ENCODE measurements at places on chromosomes 5 and 9.

DNA sequence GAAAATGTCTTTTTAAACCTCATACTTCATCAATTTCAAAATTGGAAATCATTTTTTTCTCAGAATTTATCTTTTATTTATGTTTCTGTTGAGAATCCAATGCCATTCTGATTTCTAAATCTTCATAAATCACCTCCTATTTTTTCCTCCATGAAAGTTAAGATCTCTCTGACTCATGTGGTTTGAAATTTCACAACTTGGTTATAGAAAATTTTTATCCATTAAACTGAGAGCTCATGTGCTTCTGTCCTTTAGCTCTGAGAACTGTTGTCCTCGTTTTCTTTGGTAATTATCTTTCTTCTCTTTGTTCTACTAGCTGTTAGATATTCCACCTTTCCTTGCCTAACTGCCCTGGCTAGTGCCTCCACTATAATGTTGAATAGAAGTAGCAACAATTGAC lies 1.5 kb upstream of the RNF180 start:
- DNase-seq = no peak

DNA sequence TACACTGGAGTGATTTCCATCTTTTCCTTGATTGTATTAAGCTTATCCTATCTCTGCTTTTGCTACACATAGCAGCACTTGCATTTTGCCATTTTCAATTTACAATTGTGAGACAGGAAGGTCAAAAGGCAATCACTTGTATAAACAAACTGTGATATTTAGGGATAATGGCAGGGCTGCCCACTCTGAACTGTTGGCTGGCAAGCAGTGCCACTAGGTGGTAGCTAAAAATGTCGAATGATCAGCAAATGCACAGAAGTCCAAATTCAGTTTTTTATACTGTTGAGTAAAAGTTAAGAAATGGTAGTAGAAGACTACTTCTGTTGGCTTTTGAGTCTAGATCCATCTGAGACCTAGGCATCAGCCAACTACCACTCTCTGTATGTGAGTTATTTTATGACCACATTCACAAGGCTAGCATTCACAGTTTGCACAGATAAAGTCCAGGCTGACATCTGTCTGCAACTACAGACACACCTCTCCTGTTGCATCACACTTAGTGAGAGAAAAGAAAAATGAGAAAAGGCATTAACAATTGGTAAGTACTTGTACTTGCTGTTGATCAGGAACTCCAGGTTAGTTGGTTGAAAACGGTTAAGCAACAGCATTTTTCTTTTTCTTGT lies 108.8 kb upstream of the ASTN2 start:
- no peak for DNase-seq

DNA sequence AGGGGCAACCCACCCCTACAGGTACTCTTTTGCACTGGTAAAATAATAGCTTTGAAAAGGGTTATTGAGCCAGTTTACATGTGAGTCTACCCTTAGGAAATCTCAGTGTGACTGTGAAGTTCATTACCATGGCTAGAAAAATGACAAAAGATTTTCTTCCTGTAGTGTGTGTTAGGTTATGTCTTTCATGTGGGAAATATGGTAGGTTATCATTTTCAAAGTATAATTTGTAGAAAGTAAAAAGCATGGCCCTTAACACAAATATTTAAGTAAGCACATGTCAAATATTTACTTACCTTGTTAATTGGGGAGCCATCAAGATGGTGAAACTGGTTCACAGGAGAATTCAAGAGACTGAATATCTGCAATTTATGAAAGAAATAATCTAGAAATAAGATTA lies 37.3 kb upstream of the PLPP1 start:
- no peak for DNase-seq

GRCh38 chr9:92718086-92719001 lies 46.3 kb downstream of the BICD2 start:
- DNase-seq = no peak

DNA sequence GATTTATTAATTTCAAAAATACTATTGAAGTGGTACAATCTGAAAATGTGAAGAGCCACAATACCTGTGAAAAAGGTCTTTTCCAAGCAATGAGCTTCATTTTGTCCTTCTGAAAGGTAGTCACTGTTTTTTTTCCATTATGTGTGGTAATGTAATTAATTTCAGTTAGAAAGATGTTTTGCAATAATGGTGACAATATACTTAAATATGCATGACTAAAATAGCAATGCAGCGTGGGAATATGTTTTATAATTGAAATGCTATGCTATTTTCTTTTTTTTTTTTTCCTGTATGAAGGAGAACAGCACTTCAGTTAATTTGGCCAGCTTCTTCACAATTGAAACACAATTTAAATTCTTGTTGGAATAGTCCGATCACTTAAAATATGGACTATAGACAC lies 41.9 kb downstream of the NPR3 start:
- DNase-seq = no peak
